ENCODE measurements at places on chromosomes 6 and 20.

DNA sequence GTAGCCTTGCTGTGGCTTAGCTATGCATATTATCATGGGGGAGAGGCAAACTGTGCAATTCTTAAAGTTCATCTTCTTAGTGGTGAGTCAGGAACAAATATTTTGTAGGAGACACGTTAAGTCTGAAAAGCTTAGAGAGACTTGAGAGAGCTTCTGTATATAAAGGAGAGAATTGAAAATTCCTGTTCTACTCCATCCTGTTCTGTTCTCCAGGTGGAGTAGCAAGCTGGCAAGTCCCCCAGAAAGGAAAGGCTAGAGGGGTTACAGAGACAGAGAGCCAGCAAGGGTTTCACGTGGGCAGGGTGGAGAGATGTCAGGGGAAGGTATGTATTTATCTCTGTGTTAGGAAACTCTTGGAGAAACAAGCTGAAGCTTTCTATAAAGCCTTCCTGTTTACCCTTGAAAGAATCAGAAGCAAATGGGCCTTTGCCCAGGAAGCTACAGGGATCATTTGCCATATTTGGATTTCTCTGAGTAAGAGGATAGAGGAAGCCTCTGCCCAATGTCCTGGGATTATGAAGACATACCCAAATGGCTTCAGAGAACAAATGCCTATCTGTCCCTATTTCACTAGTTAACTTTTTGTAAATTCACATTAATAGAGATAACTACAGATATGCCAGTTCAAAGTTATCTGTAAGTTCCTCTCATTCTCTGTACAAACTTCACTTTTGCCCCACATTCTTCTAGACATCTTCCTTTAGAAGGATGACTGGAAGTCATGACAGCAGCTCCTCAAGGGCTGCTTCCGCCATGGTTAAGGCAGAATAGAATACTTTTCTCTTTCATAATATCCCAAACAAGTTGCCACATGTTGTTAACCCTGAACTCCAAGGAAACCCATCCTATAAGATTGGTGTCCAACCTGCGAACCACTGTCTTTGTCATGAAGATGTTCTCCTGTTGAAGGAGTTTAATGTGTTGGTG, 126.7 kb upstream of the NEDD9 start:
- DNase-seq: no peak

- DNase-seq: no peak
These were observed 1.2 kb downstream of the OGFR start for GRCh38 chr20:62805711-62806382.

- no peak for DNase-seq
These were observed 50.0 kb downstream of the SNAP25 start for GRCh38 chr20:10268636-10269035.

DNA sequence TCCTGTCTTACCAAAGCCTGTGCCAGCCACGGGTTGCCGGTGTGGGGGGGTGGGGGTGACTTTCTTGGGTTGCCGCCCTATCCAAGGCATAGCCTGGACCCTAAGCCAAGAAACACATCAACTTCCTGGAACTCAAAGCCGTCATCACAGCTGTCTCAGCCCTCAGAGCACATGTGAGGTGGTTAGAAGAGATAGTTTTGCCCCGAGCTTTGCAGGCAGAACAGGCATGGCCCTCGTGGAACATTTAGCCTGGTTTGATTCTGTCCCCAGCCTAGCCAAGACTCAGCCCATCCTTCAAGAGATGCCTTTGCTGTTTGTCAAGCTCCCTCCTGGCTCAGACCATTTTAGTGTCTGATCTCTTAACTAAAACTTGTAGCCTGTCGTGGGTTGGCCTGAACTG, 64.9 kb downstream of the RREB1 start:
- DNase-seq: no peak

DNA sequence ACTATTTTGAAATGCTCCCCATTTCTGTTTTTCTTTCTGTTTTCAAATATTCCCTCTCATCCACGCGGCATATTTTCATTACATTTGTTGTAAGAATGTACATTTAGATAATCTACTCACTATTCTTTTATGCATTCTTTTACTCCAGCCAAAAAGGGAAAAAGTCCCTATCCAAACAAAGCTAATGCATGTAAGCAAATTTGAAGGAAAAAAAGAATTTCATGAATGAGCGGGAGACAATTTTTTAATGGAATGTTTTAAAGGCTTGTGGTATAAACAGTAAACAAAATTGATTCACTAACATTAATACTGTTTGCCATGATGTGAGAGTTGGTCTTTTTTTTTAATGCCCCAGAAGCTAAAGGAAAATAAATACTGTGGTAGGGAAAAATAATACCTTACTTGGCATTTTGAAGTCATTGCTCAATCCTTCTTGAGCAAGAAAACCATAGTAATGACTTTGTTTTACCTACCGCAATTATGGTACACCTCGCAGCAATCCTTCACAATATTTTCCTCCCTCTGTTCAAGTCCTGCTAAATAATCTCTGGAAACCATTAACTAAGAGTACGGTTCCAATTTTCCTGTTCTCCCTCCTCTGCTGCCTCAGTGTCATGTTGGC, 79.0 kb downstream of the BACH2 start:
- DNase-seq: no peak

DNA sequence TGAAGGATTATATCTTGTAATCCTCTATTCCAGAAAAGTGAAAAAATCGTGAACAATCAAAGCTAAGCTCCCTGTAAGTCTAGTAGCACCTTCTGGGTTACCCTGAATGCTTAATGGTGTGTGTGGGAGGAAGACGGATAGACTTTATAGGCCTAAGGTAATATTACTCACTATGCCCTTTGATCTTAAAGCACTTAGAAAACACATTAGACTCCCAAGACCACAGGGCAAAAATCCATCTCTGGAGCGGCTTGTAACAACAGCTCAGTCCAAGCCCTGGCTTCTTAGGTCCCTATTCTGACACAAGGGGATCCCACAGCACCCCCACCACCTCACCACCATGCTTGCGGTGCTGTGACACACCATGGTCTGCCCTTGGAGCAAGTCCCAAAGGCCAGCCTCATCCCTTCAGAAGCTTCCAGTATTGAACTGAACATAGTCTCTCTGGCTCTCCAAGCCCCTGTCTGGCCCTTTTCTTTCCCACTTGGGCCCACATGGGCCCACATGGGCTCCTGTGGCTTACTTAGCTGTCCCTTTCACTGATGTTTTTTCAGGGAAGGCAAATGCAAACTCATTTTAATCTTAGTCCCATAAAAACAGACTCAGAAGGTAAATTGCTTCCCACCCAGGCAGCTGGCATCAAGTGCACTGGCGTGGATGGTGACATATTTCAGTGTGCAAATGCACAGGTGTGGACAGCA, 28.3 kb downstream of the C6orf132 start:
- DNase-seq: no peak

DNA sequence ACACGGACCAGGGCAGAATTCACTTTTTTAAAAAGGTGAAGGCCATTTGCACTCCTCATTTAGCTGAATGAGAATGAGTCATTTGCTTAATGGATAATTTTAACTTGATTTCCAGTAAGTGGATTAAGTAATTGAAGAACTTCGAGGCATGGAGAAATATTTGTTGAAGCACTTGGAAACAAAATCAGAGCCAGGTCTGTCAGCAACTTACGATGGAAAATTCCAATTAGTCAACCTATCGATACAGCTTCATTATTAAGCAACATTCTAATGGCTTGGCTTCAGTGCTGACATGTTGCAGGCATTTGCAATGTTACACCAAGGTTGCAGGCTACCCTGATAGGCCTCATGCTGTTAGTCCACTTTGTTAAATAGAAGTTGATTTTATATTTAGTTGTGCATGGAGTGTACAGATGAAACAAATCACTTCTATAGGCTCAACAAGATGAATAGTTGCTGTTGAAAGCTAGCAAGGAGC, 423.5 kb upstream of the SLC35B3 start:
- DNase-seq: no peak

GRCh38 chr6:3410385-3411360, 46.2 kb downstream of the SLC22A23 start:
- DNase-seq: peak; percentile 73

DNA sequence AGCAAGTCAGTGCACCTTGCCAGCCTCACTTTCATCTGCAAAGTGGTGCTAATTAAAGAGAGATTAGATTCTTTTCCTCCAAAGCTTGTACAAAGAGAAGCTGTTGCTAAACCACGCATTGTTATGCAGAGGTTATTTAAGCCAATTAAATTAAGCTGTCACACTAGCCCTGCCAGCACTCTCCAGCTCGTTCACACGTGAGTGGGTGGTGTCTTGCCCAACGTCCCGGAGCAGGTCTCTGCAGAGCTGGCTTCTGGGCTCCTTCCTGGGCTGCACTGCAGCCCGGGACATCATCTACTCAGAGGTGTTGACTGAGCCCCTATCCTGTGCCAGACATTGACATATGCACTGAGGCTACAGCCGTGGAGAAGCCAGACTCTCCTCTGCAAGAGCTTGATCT, 401.6 kb upstream of the SULF2 start:
- no peak for DNase-seq

GRCh38 chr20:33460711-33461110, 17.1 kb upstream of the SNTA1 start:
- DNase-seq: no peak

GRCh38 chr6:84583784-84584183, 180.6 kb downstream of the TBX18 start:
- no peak for DNase-seq

DNA sequence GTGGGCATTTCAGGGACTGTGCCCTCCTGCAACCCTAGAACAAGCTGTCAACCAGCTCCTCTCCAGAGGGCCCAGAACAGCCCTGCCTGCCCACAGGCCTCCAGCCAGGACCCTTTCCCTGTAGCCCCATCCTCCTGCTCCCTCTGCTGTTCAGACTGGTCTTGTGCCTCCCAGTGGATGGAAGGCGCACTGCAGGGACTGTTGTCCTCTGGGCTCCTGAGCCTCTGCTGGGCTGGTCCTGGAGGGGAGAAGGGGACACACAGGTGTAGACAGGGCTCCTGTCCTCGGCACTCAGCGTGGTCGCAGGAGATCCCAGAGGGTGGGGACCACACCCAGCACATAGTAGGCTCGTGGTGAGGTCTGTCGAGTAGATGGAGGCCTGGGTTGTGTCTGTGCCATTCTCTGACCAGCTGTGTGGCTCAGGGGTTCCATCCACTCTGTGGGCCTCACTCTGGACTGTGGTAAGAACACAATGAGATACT, 11.5 kb downstream of the ITPR3 start:
- DNase-seq: peak; percentile 65

GRCh38 chr6:43695967-43696291, 8.3 kb upstream of the MRPS18A start:
- no peak for DNase-seq

GRCh38 chr6:10382322-10382721, 32.6 kb downstream of the TFAP2A start:
- no peak for DNase-seq

DNA sequence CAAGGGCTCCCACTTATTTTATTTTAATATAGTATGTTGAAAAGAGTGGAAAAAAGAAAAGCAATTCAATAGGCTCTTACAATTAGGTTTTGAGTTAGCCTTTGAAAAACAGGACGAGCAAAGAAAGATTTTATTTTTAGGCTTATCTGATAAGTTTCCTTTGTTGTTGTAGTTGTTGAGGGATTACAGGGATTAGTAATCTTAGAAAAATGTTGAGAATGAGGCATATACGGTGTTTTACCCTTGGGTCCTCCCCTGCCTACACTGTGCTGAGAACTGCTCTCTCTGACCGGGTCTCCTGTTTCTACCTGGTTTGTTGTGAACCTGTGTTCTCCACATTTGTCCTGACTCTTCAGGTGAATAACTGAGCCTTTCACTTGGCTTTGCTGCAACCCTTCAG, 16.7 kb downstream of the TRAPPC3L start:
- no peak for DNase-seq

- no peak for DNase-seq
These were observed 109.7 kb upstream of the NAA20 start for GRCh38 chr20:19907326-19908056.

GRCh38 chr6:116616737-116617053, 416 bp downstream of the RSPH4A start:
- peak; percentile 10 for DNase-seq

GRCh38 chr6:38512211-38512610, 127.5 kb downstream of the BTBD9 start:
- DNase-seq: no peak

DNA sequence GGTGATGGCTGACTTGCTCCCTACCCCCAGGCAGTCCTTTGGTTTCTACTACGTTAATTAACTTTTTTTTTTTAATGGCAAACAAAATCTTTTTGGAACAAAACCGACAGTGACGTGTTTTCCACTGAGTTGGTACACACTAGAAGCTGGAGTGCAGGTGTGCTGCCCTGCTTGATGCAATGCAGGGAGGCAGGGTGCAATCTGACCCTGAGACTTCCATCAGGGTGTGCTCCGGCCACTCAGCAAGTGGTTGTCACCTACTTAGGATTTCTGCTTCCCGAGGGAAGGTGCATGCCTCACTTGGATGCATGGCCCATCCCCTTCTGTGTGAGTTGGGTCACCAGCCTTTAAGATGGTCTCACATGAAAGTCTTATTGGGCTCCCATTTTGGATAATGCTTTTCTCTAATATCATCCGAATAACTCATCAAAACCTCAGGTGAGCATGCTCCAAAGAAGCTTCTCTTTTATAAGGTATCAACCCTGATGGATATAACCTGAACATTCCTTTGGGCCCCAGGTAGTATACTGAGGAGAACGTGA, 14.0 kb downstream of the RREB1 start:
- no peak for DNase-seq

- no peak for DNase-seq
These were observed 9.5 kb downstream of the OVOL2 start for GRCh38 chr20:18048176-18048575.

- DNase-seq: peak; percentile 13
These were observed 3.0 kb upstream of the GUCA1B start for GRCh38 chr6:42197555-42198362.
